ENCODE measurements at places on chromosomes 11 and 22.
A peak's percentile ranks its signal among the peaks of the same experiment; 100 is the strongest.

GRCh38 chr11:69541501-69542313 is 60.2 kb downstream of the LINC01488 start:
- no peak for DNase-seq

DNA sequence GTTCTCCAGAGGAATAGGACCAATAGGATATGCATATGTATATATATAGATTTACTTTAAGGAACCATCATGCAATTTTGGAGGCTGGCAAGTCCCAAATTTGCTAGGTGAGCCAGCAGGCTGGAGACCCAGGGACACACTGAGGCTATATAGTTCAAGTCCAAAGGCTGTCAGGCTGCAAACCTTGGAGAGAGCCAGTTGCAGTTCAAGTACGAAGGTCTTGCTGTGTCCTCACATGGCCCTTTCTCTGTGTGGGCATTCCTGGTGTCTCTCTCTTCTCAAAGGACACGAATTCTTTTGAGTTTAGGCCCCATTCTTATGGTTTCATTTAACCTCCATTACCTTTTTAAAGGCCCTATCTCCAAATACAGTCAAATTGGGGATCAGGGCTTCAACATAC is 134.4 kb upstream of the SORL1-AS1 start:
- no peak for DNase-seq

DNA sequence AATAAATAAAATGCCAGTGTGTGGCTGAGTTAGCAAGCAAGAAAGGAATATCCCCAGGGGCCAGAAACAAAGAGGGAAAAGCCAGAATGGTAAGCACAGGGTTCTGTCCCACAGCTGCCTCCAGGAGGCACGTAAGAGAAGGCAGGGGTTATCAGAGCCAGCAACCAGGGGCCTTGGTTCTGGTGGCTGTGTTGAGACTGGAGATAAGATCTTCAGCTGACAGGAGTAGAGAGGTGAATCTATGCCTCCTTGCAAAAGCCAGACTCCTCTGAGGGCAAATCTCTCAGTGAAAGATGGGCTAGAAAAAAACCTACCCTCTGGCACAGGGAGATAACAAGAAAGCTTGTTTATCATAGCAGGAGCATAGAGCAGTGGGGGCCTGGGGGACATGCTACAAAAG is 29.8 kb upstream of the NFAM1 start:
- no peak for DNase-seq

DNA sequence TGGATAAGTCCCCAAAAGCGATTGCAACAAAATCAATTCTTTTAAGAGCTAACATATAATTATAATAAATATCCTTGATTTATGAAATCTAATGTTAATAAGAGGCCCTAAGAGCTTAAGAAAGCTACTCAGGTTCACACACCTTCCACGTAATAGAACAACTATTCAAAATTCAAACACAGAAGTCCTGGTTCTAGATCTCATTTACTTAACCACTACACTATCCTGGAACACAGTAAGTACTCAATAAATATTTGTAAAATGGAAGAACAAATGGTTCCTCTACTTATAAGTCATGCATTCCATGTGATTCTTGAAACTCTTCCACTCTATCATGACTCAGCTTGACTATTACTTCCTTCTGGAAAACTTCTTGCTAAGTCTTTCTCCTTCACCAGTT is 268.2 kb downstream of the FAM181B start:
- DNase-seq: no peak

- no peak for DNase-seq
Observed at GRCh38 chr22:44442186-44442815, 55.7 kb downstream of the RTL6 start.

DNA sequence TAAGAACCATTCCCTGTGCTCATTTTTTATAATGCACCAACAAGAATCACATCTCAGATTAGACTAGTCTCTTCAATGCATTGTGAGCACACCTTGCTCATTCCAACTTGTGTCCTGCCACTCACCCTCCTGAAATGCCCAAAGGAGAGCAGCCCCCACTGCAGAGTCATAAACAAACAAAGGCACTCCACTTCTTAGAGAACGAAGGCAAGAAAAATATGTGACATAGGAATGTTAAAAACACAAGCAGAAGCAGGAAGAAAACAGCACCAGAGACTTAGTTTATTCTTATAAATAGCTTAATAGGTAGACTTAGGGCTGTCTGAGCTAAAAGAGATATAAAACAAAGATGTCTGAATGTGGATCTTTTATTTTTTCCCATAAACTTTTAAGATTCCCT is 57.2 kb downstream of the GUCY1A2 start:
- DNase-seq: no peak

DNA sequence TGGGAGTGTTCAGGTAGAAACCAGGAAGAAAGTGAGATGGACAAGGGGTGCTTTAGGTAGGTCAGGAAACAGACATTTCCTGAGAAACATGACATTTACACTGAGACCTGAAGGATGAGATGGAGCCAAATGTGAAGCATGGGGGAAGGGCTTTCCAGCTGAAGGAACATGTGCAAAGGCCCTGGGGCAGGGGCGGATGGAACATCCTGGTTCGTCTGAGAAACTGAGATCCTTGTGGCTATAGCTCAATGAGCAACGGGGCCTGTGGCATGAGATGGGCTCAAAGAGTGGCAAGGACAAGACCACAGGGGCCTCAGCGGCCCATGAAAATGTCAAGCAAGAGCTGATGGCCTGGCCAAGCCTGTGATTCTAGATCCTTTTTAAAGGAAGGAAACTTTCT is 127.4 kb downstream of the DSCAML1 start:
- DNase-seq: no peak

DNA sequence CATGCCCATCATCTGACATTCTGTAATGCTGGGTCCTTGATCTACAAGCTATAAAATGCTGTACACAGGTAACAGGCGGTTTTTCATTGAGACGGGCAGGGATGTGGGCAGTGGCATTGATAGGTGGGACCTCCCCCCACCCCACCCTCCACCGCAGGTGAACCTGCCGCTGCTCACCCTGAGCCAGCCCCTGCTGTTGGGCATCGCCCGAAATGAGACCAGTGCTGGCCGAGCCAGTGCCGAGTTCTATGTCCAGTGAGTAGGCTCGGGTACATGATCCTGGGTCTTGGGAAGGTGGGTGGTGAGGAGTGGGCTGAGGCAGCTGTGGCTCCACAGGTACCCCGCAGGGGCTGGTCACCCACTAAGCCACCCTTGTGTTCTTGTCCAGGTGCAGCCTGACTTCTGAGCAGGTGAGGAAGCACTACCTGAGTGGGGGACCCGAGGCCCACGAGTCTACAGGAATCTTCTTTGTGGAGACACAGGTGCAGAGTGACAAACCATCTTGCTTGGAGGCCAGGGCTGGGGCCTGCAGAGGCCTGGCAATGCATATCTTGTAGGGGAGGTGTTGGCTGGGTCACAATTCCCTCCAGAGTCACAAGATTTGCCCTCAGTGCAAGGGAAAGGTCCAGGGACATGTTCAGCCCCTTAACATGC is 1.1 kb upstream of the DNAJC4 start:
- no peak for DNase-seq

DNA sequence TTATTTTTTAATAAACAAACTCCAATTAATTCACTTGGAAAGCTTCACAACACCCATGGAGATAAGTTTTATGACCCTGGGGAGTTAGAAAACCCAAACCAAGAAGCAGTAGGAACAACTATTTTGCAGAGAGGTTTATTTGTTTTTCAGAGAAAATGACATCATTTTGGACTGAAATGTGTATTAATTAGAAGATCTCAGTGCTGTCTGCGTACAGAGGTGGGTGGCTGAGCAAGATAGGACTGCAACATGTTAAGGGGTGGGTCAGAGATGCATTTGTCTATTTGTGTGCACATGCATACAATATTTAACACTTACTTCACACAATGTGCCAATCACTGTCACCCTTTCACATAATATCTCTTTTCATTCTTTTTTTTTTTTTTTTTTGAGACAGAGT is 1.1 kb downstream of the SCGB1A1 start:
- no peak for DNase-seq

DNA sequence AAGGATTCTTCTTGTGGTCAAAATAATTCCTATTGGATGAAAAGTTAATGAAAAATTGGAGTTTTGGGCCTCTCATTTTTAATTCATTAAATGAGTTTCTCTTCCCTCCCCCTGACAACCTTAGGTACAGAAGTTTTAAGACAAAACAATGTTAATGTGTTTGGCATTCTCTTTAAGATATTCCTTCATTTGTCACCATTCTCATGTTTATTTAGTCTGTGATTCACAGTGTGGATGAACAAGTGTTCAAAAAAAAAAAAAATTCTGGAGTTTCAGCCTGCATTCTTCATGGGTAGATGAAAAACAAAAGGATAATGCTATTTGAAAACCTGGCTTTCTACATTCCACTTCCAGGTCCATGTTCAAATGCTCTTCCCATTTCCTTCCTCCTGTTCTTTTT is 172.6 kb upstream of the LUZP2 start:
- no peak for DNase-seq

DNA sequence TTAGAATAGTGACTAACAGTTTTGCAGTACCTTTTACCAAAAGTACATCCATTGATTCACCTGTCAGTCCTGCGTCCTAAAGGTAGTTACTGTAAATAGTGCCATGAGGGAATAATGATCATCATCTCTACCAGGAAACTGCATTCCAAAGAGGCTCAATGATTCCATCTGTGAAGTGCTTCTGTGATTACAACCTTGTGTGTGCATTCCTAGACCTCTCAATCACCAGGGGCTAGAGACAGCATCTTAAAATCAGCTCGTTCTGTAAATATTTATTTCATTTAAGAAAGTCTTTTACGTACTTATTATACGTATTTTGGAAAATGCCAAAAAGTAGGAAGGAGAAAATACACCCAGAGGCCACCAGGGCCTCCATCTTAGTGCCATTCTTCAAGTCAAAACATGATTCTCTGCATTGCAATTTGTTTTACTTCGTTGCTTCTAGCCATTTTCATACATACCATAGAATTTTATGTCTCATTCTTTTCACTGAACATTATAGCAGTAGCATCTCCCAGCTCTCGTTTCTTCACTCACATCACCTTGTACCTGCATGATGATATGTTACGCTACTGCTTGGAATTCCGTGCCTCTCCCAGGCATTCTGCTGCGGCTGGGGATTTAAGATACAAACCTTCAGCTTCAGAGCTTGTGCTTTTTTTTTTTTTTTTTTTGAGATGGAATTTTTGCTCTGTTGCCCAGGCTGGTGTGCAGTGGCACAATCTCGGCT is 117.0 kb downstream of the SEZ6L start:
- DNase-seq: no peak

DNA sequence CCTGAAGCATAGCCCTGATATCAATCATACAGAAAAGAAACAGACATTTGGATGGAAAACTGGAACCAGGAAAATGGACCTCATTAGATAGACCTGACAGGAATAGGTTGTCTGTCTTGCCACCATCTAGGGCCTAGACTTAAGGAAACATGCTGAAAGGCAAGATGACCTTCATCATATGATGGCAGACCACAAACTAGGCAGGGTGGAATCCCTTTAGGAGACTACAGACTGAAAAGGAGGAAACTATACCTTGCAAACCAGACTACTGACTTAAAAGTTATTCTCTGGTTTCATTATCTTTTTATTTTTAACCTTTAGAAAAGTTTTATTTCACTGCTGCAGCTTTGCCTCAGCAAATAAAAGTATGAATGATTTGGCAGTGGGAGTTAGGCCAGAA is 20.3 kb downstream of the SBF2 start:
- no peak for DNase-seq

GRCh38 chr11:58573451-58574104 is 2.1 kb downstream of the LPXN start:
- peak; percentile 90 for DNase-seq

GRCh38 chr22:26460202-26460601 is 23.4 kb downstream of the HPS4 start:
- no peak for DNase-seq

DNA sequence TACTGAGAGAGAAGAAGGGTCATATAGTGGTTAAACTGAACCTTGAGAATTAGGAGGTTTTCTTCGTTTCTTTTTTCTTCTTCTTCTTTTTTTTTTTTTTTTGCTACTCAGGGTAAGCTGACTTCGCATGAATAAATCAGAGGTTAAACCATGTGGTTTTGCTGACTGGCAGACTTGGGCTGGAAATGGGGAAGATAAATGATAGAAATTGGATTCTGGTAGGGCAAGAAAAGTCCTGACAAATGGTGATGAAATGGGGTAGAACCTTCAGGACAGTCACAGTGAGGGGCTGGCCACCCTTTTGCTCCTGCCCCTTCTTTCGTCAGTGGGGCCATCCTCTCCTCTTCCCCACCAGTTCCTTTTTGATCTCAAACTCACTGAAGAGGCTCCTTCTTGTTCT is 1.6 kb upstream of the SWAP70 start:
- DNase-seq: no peak

- DNase-seq: no peak
Observed at GRCh38 chr22:40002935-40003715, 8.4 kb downstream of the FAM83F start.

GRCh38 chr11:28674433-28675103 is 566.4 kb downstream of the METTL15 start:
- no peak for DNase-seq

GRCh38 chr11:46529095-46529905 is 64.5 kb downstream of the AMBRA1 start:
- no peak for DNase-seq

GRCh38 chr11:7430496-7430895 is 54.8 kb upstream of the OLFML1 start:
- DNase-seq: no peak

DNA sequence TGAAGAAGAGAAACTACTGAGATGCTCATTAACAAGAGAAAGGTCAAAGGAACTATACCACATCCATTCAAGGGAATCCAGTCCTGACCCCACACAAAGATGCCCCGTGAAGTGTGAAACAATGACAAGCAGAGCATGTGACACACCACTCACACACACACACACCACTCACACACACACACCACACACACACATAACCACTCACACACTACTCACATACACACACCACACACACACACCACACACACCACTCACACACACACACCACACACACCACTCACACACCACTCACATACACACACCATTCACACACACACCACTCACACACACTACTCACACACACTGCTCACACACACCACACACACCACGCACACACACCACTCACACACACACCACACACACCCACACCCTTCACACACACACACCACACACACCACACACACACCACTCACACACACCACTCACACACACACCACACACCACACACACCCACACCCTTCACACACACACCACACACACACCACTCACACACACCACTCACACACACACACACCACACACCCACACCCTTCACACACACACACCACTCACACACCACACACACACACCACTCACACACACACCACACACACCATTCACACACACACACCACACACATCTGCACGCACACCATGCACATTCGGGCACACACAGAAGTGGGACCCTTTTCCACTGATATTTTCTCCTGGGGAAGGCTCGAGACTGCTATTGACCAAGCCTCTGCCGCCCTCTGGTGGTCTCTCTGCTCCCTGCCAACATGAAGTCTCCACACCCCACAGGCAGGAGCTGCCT is 32.0 kb upstream of the COMT start:
- DNase-seq: peak; percentile 47

DNA sequence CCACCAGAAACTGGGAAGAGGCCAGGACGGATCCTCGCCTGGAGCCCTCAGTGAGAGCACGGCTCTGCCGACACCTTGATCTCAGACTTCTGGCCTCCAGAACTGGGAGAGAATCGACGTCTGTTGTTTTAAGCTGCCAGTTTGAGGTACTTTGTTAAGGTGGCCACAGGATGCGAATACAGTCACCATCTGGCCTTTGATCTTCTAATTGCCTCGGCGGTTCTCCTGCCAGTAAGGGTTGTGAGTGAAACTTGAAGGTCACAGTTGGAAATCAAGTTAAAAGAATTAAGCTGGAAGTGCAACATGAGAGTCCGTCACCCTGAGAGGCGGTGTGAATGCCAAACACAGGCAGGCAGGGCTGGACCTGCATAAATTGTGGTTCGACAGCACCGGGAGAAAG is 27.9 kb downstream of the PARVB start:
- DNase-seq: no peak

Measured in HS-5 (cell line).